Panc1 (cell line): ENCODE measurements at places on chromosomes 1 and 21.

- no peak for DNase-seq
These were observed 333.8 kb downstream of the HHAT start for GRCh38 chr1:210662291-210663050.

DNA sequence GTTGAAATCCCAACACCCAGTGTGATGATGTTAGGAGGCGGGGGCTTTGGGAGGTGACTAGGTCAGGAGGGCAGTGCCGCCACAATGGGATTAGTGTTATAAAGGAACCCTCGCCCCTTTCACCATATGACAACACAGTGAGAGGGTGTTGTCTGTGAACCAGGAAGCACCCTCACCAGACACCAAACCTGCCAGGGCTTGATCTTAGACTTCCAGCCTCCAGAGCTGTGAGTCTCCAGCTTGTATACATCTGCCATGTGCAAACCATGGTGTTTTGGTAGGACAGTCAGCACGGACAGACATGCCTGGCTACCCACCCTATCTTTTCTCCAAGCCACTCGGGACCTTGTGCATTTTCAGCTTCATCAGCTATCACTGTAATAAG lies 4.0 kb downstream of the TRIM11 start:
- DNase-seq = no peak

DNA sequence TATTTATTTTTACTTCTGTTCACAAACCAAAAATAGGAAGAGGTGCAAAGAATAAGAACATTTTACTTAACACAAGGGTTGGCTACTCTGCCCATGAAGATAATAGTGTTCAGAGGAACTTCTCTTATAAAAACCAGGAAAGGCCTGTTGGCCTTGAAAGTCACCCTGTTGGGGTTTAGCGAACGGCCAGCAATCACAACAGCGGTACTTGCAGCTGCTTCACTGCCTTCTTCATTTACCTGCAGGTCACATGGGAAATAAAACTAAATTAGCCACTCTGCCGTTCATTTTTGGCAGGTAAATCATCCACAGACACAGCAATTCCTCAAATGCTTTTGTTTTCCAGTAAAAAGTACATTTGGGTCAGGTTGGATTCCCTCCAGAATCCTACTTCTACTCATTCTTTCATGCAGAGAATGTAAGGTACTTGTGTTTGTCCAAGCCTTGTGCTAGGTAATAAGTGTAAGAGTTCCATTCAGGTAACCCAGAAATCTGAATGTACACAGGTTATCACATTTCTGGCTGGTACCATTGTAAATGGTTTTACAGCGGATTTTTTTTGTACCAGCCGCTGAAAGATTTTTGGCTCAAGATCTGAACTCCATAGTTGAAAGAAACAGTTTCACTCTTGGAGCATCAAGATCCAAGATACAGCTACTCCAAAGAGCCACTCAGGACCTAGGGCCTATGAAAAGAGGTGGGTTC lies 13.1 kb downstream of the SERPINC1 start:
- no peak for DNase-seq

GRCh38 chr1:244405856-244406255 lies 45.9 kb downstream of the ADSS2 start:
- no peak for DNase-seq

GRCh38 chr1:27566462-27567145 lies 37.3 kb downstream of the AHDC1 start:
- DNase-seq = no peak

DNA sequence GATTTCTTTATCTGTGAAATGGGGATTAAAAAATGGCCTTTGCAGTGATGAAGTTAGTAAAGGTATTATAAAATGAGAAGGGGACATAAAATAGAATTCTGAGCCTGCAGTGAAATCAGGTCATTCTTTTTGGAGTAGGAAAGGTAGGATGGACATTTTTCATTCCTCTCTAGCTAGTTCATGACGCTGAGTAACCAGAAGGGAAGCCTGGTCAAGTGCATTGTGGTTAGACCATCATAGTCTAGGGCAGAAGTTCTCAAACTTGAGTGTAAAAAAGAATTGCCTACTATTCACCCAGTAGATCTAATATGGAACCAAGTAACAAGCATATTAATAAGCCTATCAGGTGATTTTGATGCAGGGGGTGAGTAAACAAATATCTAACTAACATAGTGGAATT lies 50.8 kb downstream of the TGFB2 start:
- no peak for DNase-seq

GRCh38 chr1:218874313-218874712 lies 299.4 kb upstream of the LYPLAL1 start:
- no peak for DNase-seq

DNA sequence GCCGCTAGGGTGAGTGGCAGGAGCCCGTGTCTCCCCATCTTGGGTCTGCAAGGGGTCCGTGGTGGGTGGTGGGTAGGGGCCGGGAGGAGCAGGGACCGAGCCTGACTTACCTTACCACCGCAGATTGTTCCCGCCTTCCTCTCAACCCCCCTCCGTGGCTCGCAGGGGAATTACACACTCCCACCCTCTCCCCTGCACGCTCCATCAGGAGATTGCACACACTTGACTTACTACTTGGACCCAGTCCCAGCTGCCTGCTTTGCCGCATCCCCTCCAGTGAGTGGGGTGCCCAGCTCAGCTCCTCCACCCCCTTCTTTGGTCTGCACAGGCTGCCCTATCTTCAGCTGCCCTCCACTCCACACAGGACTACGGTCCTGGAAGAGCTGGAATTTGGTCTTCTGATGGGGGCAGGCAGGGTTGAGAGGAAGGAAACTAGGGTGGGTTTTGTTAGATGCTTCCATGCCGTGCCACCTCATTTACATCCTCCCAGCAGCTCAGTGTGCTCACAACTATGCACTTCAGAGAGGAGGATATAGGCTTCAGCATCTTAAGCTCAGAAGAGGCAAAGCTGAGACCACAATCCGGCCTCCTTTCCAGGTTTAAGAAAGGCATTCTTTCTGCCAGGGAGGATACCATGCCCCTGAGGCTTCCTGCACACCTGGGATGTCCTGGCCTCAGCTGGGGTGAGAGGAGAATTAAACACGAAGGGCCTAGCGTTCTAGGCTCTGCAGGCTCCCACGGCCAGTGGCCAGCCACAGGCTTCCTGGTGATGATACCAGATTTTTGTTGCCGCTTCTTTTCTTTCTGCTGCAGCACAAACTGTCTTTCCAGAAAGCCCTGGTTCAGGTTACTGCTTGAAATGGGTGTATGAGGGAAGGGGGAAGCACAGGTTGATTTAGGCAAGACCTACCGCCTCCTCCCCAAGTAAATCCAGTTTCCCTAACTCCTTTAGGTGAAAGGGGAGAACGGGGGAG lies 2.3 kb downstream of the KCNC4 start:
- no peak for DNase-seq

DNA sequence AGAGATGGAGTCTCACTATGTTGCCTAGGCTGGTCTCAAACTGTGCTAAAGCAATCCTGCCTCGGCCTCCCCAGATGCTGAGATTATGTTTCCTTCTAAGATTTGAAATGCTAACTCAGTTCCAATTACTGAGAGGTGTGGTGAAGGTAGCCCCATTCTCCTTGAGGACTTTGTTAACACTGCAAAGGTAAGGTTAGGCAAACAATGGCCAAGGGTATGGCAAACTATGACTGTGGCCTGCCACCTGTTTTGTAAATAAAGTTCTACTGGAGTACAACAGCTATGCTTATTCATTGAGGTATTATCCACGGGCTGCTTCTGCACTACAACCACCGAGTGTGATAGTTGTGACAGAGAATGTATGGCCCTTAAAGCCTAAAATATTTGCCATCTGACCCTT lies 9.6 kb upstream of the RIT1 start:
- no peak for DNase-seq

GRCh38 chr1:243733670-243734307 lies 116.3 kb downstream of the AKT3 start:
- no peak for DNase-seq

DNA sequence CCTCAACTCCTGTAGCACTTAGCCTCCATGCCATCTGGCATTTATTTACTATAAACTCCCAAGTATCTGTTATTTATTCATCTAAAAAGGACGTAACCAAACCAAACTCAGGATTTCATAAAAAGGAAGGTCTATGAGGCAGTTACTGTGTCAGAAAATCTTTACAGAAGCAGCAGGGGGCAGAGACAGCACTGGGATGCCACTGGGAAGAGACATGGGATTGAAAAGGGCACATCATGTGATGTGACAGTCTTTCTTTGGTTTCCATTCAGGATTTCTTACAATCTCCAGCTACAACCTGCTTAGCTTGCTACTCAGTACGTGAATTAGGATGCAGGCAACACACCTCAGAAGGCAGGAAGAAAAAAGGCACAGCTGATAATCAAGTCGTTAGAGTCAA lies 31.2 kb downstream of the SPRTN start:
- DNase-seq = no peak

DNA sequence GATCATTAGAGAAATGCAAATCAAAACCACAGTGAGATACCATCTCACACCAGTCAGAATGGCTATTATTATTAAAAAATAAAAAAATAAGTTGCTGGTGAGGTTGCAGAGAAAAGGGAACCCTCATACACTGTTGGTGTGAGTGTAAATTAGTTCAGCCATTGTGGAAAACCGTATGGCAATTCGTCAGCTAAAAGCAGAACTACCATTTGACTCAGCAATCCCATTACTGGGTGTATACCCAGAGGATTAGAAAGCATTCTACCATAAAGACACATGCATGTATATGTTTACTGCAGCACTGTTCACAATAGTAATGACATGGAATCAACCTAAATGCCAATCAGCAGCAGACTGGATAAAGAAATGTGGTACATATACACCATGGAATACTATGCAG lies 42.2 kb downstream of the GIPC2 start:
- DNase-seq = no peak

DNA sequence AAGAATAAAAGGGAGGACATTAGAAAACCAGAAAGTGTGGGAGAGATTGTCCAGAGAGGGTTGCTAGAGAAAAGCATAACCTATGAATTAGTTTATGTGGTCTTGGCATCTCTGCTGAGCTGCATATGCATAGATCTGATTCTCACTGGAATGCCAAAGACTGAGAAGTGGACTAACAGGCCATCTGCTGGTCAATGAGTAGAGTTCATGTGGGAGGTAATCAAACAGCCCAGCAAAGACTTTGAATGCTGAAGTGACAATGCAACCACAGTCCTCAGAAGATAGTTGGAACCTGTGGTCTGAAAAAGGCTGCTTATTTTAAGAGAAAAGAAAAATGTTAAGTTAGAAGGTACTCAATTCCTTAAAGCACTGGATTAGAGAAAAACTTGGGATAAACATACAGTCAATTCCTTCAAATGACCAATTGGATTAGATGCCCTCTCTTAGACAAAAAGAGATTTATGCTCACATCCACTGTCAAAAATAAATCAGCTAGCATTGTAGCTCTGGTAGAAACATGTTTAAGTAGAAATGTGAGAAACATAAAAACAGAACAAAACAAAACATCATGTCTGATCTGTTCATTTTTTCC lies 382.8 kb downstream of the AMY1C start:
- peak; percentile 15 for DNase-seq

DNA sequence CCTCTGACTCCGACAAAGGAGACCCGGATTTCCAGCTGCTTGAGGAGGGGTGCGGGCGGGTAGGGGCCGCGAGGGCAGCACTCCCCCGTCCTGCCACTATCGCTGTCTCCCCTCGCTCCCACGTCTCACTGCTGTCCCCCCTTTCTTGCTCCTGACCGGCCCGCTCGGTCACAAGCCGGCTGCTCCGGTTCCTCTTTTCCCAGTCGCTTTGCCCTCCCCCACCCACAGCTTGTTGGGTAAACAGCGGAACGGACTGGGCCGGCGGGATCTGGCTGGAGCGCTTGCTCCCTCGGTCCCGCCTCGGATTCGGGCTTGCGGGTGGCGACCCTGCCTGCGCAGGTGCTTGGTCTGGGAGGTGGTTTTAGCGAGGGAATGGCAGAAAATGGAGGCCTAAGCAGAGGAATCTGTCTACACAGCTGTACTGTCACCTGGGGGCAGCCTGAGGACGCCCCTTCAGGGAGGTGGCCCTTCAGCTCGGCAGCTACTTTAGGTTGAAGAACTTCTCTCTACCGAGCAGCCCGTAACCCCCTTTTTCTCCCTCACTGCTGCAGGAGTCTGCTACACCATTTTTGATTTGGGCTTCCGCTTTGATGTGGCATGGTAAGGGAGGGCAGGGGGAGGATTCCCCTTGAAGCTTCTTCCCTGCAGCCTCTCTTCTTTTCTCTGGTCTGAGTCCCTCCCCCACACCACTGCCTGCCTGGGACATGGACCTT lies 645 bp downstream of the ATP6V0B start:
- no peak for DNase-seq
